ENCODE measurements at places on chromosomes 6 and 20. TPM values are rescaled to one million over a fixed set of nuclear protein-coding genes. Genes with fewer than 3 reads are reported as not detected.

C20orf204 gene
- 0.45 TPM for total RNA-seq

GJE1 gene
- total RNA-seq = not detected

ESR1 gene
- under 0.01 TPM for total RNA-seq

TUBB2B gene
- total RNA-seq = 53.5 TPM

C6orf141 gene
- 2.4 TPM for total RNA-seq

ADGB gene
- not detected for total RNA-seq

GPR6 gene
- not detected for total RNA-seq

All from renal cortical epithelial cell (primary cell).